ENCODE measurements at places on chromosomes 16 and 17. TPM values are rescaled to one million over a fixed set of nuclear protein-coding genes. Genes with fewer than 3 reads are reported as not detected.

- DNase-seq, result no peak
Observed at GRCh38 chr16:8966817-8967131, 3.1 kb upstream of the USP7 start.

DNA sequence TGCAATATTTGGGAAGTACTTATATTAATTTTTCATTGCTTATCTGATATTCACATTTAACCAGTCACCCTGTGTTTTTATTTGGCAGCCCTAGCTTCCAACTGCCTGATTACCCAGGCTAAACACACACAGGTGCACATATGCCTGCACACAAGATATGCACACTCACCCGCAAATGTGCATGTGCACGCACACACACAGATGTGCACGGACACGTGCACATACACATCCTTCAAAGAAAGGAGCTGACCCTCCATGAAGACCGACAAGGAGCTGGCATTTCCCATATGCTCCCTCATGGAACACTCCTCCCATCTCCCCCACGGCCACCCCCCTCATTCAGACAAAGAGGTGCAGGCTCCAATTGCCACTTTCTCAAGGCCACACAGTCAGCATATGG, 242.2 kb downstream of the ENGASE start:
- DNase-seq, result no peak

DNA sequence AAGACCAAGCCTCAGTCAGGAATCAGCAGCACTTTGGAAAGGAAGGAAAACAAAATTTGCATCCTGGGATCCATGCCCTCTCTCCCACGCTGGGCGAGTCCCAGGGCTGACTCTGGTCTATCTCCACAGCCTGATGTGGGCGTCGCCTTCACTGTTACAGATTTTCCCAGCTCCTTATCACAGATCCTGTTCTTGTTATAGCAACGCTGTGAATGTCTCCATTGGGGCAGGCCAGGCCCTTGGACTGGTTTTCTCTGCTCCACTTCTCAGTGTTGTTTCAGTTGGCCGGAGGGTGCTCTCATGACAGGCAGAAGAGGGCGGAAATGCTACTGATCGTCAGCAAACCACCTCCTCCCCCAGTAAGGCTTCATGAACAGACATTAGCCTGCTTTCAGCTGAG, 127.9 kb upstream of the CDH11 start:
- DNase-seq, result no peak

GRCh38 chr16:82037666-82038065, 2.6 kb downstream of the HSD17B2 start:
- no peak for DNase-seq

GRCh38 chr16:58002416-58002800, 1.2 kb downstream of the USB1 start:
- DNase-seq, result no peak

DNA sequence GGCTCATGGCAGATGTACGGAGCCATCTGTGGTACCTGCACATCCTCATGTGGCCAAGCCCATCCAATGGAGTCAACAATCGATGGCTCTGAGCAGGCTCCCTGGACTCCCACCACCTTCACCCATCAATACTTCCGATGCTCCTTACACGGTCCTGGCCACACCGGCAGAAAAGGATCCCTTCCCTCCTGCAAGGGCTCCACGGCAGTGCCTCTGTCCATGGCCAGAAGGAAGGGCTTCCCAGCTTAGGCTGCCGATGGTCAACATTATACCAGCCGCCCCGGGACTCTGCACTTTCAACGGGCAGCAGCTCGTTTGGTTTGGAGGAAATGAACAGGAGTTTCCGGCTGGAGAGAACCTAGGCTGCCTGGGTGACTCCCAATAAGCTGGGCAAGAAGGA, 13.2 kb downstream of the SLX4 start:
- no peak for DNase-seq

- no peak for DNase-seq
Observed at GRCh38 chr17:36576793-36577192, 14.9 kb upstream of the DHRS11 start.

DNA sequence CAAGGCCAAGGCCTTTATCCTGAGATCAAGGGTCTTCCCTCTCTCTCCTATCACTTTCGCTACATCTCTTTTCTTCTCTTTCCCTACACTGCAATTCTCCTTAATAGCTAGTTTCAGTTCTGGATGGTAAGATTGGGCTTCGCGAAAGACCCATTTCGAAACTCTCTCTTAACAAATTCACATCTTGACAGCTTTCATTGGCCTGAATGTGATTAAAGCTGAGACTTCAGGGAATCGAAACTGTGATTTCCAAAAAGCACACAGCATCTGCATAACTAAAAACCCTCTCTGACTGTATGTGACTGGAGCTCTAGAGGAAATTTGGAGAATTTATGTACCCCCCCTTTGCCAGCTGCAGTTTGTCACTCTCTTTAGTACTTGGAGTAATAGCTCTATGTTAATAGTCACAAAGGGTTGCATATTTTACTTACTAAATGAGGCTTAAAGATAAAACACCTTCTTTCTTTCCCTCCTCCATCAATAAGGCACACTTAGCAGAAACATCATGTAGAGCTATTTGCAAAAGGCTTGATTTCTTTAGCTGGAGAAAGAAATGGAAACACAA, 105.3 kb upstream of the FAM20A start:
- DNase-seq, result peak; percentile 55

GRCh38 chr17:62800585-62800984, 7.5 kb downstream of the MARCHF10 start:
- DNase-seq, result no peak

DNA sequence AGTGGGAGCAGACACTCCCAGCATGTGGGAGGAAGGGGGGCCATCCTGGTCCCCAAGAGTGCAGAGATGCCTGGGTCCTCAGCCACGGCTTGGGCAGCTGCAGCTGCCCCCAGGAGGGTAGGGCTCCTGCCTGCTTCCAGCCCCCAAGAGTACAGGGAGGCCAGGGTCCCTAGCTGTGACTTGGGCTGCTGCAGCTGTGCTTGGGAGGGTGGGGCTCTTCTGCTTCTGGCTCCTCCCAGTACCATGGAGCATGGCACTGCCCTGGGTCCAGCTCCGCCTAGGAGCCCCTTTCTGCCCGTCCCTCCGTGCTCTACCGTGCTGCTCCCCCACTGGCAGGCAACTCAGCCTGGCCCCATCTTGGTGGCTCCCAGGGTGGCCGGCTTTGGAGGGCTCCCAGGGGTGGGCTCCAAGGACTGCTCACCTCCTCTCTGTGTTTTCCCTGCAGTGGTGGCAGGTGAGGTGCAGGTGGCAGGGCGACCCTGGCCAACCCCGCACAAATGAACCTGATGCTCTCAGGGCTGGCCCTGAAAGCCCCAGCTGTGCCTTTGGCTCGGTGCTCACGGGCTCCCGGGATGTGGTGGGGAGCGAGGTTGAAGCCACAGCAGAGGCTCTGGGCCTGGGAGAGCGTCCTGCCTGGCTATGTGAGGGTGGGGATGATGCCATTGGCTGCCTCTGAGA, 18.5 kb upstream of the USP22 start:
- no peak for DNase-seq

- DNase-seq, result no peak
Observed at GRCh38 chr16:4733747-4734062, 366 bp downstream of the ANKS3 start.

DNA sequence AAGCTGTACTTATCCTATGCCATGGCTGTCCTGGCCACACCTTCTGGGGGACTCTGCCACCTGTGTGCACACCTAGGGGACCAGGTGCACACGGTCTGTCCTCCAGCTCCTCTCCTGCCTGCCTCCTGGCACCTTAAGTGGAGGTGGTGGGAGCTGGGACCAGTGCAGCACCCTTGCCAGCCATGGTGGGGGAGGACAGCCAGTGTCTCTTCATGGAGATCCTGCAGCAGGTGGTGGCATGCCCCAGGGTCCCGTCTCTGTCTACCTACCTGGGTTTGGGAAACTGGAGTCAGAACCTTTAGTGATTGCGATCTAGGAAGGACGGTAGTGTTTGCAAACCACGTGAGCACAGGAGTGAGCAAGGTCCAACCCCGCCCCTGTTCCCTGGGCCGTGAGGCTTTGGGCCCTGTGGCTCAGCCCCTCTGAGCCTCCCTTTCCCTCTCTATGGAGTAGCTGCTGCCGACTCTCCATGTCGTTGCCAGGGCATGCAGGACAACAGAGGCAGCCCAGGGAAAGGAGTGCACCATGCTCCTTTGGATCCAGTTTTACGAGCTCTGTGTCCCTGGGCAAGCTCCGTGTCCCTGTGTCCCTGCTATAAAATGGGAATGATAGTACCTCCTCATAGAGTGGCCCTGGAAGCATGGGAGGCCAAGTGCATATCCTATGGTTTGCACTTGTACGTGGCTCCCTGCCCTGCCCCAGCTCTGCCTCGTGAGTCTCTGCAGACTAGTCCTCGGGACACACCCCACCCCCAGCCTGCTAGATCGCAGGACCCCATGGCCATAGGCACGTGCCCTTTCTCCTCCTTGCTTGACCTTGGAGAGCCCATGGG, 7.1 kb downstream of the ADGRG1 start:
- DNase-seq, result no peak

DNA sequence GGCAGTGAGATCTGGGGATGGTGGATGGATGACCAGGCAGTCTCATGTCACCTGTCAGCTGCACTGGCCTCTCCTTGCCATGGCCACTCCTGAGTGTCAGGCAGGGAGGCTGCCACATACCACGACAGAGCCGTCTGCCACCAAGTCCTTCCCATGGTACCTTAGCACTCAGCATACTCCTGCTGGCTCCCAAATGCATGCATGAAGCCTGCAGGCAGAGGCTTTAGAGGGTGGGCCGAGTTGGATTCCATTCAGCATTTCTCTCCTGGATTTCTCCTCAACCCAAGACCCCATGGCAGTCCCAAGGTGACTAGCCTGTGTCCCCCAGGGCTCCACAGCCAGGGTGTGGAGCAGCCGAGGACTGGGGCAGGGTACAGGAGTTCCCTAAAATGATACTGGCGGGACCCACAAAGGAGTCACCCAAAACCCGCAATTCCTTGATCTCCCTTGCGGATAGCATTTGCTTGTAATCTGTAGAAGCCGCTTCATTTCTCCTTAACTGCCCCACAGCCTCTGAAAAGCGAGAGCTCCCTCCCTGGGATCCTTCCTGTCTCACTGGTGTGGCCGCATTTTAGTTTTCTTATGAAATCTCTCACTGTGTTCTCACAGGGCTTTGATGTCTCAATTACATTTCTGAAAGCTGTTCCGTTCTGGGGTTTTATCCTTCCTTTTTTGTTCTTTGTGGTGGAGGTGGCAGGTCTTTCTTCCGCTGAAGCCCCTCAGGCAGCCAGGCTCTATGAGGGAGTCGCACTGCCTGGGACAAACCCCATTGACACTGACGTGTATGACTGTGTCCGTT, 141.4 kb downstream of the SOCS1 start:
- DNase-seq, result no peak

DNA sequence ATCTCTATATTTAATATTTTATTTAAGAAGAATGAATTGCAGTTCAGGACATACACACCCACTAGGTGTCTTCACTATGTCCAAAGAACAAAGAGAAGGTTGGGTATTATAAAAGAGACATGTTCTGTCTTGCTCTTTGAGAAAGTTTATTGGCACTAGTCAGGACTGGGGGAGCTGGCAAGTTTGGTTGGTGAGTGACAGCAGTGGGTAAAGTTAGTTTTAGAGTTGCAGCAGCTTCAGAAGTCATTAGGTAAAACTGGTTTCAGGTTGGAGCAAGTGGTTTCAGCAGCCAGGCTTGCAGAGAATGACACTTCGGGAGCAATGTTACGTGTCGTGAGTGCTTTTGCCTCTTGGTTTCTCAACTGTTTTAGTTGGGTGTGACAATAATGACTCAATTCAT, 142.2 kb upstream of the HS3ST3A1 start:
- no peak for DNase-seq

- DNase-seq, result no peak
Observed at GRCh38 chr16:4320571-4321137, 4.8 kb downstream of the GLIS2 start.

DNA sequence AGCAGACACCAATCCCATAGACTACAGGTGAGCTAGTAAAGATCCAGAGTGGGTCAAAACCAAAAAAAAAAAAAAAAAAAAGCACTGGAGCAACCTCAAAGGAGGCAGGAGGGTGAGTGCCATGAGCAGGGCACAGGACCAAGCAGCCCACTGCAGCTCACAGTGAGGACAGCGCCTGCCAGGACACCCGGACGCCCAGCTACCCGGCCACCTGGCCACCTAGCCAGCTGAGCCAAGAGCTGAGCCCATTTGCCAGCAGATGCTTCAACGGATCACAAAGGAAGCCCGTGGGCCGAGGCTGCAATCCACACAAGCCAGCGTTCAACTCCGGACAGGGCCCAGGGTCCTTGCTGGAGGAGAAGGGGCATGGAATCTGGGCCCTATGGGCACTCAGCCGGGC, 15.1 kb downstream of the AXIN1 start:
- no peak for DNase-seq

- no peak for DNase-seq
Observed at GRCh38 chr17:34683390-34683789, 104.0 kb downstream of the TMEM132E start.

- no peak for DNase-seq
Observed at GRCh38 chr17:32995416-32996045, 3.9 kb downstream of the SPACA3 start.

LDHD gene
- polyA plus RNA-seq, result 8.5 TPM

CACNA1G gene
- 6.5 TPM for polyA plus RNA-seq

GFAP gene
- polyA plus RNA-seq, result 0.46 TPM

SNRNP25 gene
- 46.5 TPM for polyA plus RNA-seq

SPATA32 gene
- not detected for polyA plus RNA-seq

ZFPM1 gene
- polyA plus RNA-seq, result 3.4 TPM

OR1G1 gene
- polyA plus RNA-seq, result not detected

CCL1 gene
- polyA plus RNA-seq, result not detected

CPD gene
- 98.8 TPM for polyA plus RNA-seq

TPSB2 gene
- polyA plus RNA-seq, result not detected

ELMO3 gene
- 4.1 TPM for polyA plus RNA-seq

EVI2A gene
- 1.8 TPM for polyA plus RNA-seq
